ENCODE measurements at places on chromosomes 1 and 21. TPM values are rescaled to one million over a fixed set of nuclear protein-coding genes. Genes with fewer than 3 reads are reported as not detected.

DNA sequence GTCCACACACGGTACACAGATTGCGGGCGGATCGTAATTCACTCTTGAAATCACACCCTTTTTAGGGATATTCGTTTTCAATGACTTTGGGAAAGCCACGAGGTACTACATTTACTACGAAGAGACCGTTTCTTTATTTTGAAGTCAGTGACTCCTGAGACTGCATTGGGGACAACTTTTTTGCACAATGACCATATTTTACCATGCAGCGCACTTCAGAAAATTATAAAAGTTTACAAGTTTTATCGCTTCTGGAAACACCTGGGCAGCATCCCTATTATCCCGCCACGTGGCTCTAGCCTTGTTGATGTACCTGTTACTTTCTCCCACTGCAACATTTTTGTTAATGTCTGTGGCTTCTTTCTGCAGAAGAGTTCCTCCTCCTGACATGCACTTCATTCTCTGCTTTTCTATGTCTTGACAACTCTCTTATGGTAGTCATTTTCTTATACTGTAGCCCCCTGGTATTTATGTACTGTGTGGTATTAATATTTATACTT is 1.3 kb upstream of the AKT3 start:
- no peaks in the 10 kb centered on the region for H3K36me3 ChIP-seq
- H3K27ac ChIP-seq: peak overlapping the region; percentile 99
- peaks cover 12% of the 10 kb centered on the region for H3K4me1 ChIP-seq

DNA sequence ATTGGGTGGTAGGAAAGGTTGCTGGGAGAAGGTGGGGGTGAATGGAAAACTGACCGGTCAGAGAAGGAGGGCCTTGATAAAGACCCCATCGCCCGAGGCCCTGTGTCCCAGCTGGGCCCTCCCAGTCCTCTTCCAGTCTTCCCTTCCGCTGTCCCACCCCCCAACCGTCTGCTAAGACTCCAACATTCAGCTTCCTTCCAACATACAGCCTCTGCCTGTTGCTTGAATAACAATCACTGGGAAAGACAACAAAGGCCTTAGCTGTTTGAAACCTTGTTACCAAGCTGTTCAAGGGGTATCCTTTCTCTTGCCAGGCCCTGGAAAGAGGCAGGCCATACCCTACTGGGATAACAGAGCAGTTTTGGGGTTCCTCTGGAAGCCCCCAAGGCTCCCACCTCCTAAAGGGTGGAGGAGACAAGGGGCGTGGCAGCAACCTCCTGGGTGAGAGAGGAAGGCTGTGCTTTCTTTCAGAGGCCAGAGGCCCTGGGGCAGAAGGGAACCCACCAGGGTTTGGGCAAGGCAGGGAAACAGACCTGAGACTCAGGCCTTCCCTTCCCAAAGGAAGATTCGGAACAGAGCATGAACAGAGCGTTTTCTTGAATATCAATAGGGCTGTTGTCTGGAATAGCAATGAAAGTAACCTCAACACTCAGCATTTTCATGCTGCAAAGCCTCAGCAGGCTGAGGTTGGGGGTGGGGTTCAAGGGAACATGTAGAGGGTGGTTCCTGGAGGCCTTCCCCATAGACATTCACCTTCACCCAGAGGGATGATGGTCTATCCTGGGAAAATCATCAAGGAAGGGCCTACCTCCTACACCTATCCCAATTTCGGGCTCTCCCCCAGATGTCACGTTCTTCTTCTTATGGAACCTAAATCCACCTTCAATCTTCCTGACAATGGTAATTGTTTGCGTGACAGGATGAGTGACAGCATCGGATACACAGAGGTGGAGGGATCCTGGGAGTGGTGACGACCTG is 4.1 kb downstream of the ETNK2 start:
- DNase-seq: no peak
- no peaks in the 10 kb centered on the region for H3K27me3 ChIP-seq
- H3K36me3 ChIP-seq: no peaks in the 10 kb centered on the region
- no peak overlapping the region for H3K4me3 ChIP-seq
- peaks cover 20% of the 10 kb centered on the region for H3K4me1 ChIP-seq

DNA sequence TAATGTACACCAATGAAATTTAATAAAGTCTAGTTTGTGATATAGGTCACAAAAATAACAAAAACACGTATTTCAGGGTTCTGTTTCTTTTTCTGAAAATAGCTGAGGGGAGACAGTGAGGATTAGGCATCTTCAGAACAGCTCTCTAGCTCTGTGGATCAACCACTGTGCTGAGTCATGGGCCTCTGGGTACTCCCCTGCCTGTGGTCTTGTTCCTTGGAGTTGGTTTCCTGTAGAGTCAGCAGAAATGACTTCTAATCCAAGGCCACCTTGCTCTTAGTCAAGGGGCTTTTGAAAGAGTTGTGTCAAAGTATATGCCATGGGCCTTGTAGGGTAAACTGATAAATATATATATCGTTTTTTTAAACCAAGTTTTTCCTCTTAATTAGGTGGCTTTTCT is 141.8 kb upstream of the ZRANB2 start:
- no peak for DNase-seq
- no peak overlapping the region for H3K27ac ChIP-seq
- H3K4me3 ChIP-seq: no peak overlapping the region
- H3K4me1 ChIP-seq: no peaks in the 10 kb centered on the region

GRCh38 chr1:20202166-20202565 is 15.8 kb upstream of the PLA2G2C start:
- no peak for DNase-seq
- H3K27ac ChIP-seq: no peak overlapping the region
- H3K4me3 ChIP-seq: no peak overlapping the region
- no peaks in the 10 kb centered on the region for H3K27me3 ChIP-seq
- no peaks in the 10 kb centered on the region for H3K4me1 ChIP-seq

DNA sequence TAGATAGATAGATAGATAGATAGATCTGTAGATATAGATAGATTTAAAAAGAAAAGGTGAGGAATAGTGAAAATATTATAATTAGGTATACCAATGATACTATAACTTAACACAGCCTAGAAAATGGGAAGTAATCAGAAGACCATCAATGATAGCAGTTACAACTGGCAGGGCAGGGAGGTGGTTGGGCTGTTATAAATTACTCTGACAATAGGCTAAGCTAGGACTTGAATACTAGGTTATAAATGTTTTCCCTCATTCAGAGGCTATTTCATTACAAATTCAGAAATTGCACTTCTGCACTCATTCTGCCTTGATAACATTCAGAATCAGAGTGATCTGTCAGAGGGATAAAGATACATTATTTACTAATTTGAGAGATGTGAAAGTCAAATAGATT is 273.4 kb upstream of the PLD5 start:
- DNase-seq: no peak
- no peak overlapping the region for H3K27ac ChIP-seq
- no peaks in the 10 kb centered on the region for H3K27me3 ChIP-seq

- H3K4me1 ChIP-seq: no peaks in the 10 kb centered on the region
- H3K27ac ChIP-seq: no peak overlapping the region
- H3K36me3 ChIP-seq: no peaks in the 10 kb centered on the region
- peaks cover 74% of the 10 kb centered on the region for H3K27me3 ChIP-seq
- no peak for DNase-seq
- no peak overlapping the region for H3K4me3 ChIP-seq
These were observed 4.0 kb upstream of the PLCH2 start for GRCh38 chr1:2472109-2472508.

DNA sequence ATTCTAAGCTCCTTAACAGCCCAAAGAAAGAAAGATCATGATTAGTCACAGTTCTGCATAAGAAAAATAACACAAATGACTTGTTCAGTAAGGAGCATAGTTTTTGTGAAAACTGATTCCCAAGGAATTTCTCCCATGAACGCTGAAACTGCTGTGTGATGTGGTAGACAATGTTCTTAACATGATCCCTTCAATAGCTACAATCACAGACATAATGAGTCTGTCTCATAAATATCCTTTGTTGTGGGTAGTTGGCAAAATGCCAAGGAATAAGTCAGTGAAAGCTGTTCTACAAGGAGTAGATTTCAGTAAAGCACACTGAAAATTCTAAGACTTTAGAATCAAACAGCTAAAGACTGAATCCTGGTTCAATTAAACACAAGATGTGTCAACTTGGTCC is 404.8 kb downstream of the HLX start:
- H3K27me3 ChIP-seq: no peaks in the 10 kb centered on the region
- H3K4me3 ChIP-seq: no peak overlapping the region
- DNase-seq: no peak

- H3K36me3 ChIP-seq: no peaks in the 10 kb centered on the region
- no peak overlapping the region for H3K4me3 ChIP-seq
- H3K27me3 ChIP-seq: no peaks in the 10 kb centered on the region
- H3K27ac ChIP-seq: no peak overlapping the region
These were observed 112.1 kb downstream of the DTL start for GRCh38 chr1:212147581-212148033.

DNA sequence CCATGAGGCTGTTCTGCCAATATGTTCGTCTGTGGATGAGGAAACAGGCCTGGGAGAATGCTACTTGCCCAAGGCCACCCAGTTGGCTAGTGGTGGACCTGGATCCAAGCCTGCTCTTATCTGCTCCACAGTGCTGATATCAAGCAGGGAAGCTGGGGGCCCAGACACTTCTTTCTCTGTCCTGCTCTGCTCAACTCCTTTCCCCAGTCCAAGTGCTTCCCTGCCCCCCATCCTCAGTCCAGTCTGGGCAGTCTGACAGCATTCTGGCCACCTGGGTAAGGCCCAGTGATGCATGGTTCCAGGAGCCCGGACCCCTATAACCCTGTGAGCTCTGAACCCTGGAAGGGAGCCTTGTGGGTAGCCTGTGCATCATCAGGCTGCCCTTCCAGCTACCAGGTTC is 4.2 kb upstream of the PAQR7 start:
- no peaks in the 10 kb centered on the region for H3K36me3 ChIP-seq
- H3K27ac ChIP-seq: no peak overlapping the region
- no peaks in the 10 kb centered on the region for H3K27me3 ChIP-seq
- no peak overlapping the region for H3K4me3 ChIP-seq
- peaks cover 7% of the 10 kb centered on the region for H3K4me1 ChIP-seq

- no peaks in the 10 kb centered on the region for H3K4me1 ChIP-seq
- peaks cover 9% of the 10 kb centered on the region for H3K36me3 ChIP-seq
- no peak for DNase-seq
- H3K27me3 ChIP-seq: no peaks in the 10 kb centered on the region
- H3K27ac ChIP-seq: no peak overlapping the region
These were observed 128.6 kb downstream of the PLA2G4A start for GRCh38 chr1:186957314-186957713.

DNA sequence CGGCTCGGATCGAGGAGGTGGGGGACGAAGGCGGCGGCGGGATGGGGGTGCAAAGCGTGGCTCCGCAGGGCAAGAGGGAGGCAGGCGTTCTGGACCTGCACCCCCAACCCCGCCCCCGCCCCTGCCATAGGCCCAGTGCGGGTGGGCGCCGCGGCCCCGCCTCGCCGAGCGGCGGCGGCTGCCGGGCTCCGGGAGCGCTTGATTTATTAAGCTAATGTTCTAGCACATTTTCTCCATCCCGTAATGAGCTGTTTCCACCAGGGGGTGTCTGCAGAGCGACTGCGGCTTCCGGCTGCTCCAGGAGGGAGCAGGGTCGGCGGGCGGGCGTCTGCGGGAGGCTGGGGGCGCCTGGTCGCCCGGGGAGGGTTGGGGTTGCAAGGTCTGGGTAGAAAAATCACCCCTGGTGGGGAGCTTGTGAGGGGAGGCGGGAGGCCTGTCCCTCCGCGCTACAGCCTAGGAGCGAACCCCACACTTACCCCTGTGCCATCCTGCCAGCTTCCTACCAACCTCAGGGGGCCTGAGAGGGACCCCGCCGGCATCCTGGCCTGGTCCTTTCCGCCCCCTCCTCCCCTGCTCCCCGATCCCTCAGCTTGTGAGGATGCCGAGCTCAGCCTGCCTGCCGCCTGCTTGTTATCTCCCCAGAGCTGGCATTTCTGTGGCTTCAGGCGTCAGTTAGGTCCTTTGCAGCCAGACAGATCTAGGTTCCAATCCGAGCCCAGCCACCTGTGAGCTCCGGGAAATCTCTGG is 48.5 kb upstream of the ACOT11 start:
- H3K4me3 ChIP-seq: peak overlapping the region; percentile 51
- peaks cover 14% of the 10 kb centered on the region for H3K4me1 ChIP-seq
- DNase-seq: no peak
- no peaks in the 10 kb centered on the region for H3K36me3 ChIP-seq
- peak overlapping the region; percentile 55 for H3K27ac ChIP-seq
- no peaks in the 10 kb centered on the region for H3K27me3 ChIP-seq

- H3K27me3 ChIP-seq: no peaks in the 10 kb centered on the region
- peaks cover 67% of the 10 kb centered on the region for H3K4me1 ChIP-seq
- DNase-seq: no peak
- H3K4me3 ChIP-seq: no peak overlapping the region
- peaks cover 20% of the 10 kb centered on the region for H3K36me3 ChIP-seq
- H3K27ac ChIP-seq: no peak overlapping the region
These were observed 19.0 kb downstream of the MRPS6 start for GRCh38 chr21:34092262-34092921.

GRCh38 chr1:27666294-27666693 is 5.7 kb downstream of the IFI6 start:
- DNase-seq: no peak
- no peaks in the 10 kb centered on the region for H3K27me3 ChIP-seq
- peaks cover 22% of the 10 kb centered on the region for H3K4me1 ChIP-seq
- no peak overlapping the region for H3K4me3 ChIP-seq
- no peaks in the 10 kb centered on the region for H3K36me3 ChIP-seq
- no peak overlapping the region for H3K27ac ChIP-seq

DNA sequence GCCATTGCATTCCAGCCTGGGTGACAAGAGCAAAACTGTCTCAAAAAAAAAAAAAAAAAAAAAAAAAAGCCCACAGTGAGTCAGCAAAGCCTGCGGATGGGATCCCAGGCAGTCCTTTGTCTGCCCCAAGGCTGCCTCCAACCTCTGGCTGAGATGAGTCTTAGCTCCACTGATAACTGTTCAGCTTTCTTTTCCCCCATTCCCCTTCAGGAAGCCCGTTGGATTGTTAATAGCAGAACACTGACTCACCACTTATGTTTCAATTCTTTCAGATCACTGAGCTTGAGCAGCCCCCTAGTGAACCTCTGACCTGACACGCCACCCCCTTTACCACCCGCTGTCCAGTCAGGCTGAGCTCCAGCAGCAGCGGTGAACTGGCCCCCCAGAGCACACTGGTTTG is 57.5 kb downstream of the ERG start:
- no peak overlapping the region for H3K27ac ChIP-seq
- no peaks in the 10 kb centered on the region for H3K36me3 ChIP-seq
- peaks cover 2% of the 10 kb centered on the region for H3K4me1 ChIP-seq
- no peak overlapping the region for H3K4me3 ChIP-seq
- no peaks in the 10 kb centered on the region for H3K27me3 ChIP-seq

GRCh38 chr1:219126377-219126776 is 47.3 kb upstream of the LYPLAL1 start:
- DNase-seq: no peak
- no peaks in the 10 kb centered on the region for H3K36me3 ChIP-seq
- peaks cover 14% of the 10 kb centered on the region for H3K4me1 ChIP-seq
- no peaks in the 10 kb centered on the region for H3K27me3 ChIP-seq
- no peak overlapping the region for H3K27ac ChIP-seq

The NHLH1 gene
- under 0.01 TPM for total RNA-seq

The SPATA1 gene
- total RNA-seq: 0.82 TPM

The ABCA4 gene
- 0.16 TPM for total RNA-seq

The RNU1-1 gene
- under 0.01 TPM for total RNA-seq

The KRTAP19-1 gene
- total RNA-seq: not detected

The MCOLN3 gene
- total RNA-seq: 1.6 TPM

The RNF186 gene
- total RNA-seq: not detected

The CLDN14 gene
- total RNA-seq: not detected

The CRP gene
- not detected for total RNA-seq

The GNAT2 gene
- not detected for total RNA-seq

The FABP3 gene
- 16.0 TPM for total RNA-seq
